SHP77 (cell line): ENCODE measurements at places on chromosomes 2 and 18.
A peak's percentile ranks its signal among the peaks of the same experiment; 100 is the strongest.

DNA sequence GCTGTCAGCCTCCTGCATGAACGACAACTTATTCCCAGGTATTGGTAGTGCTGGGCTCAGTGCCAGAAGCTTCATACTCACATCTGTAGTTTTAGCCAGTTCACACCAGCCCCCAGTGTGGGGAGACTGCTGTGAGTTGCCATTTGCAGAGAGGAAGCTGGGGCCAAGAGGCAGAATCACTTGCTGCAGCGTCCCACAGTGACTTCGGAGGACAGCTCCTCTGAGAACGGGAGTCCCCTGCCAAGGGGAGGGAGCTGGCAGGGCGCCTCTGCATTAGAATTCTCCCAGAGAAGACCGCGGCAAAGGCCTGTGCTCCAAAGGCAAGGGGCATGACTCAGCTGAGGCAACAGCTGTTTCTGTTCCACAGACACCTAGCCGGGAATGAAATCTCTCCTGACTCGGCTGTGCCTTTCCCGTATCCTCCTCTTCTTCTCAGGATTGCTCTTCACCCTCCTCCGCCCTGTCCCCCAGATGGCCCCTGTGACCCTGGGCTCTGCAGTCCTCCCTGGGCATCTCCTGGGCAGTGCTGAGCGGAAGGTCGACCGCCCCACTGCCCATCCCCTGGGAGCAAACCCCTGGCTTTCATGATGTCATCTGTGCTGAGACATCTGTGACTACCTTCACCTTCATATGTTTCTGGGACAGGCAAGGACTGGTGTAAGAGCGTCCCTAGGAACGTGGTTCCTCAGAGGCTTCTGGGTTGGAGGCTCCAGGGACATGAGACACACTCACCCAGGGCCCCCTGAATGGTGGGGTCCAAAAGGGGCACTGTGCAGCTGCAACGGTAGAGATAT is 18.0 kb downstream of the MAL start:
- DNase-seq = peak; percentile 73

DNA sequence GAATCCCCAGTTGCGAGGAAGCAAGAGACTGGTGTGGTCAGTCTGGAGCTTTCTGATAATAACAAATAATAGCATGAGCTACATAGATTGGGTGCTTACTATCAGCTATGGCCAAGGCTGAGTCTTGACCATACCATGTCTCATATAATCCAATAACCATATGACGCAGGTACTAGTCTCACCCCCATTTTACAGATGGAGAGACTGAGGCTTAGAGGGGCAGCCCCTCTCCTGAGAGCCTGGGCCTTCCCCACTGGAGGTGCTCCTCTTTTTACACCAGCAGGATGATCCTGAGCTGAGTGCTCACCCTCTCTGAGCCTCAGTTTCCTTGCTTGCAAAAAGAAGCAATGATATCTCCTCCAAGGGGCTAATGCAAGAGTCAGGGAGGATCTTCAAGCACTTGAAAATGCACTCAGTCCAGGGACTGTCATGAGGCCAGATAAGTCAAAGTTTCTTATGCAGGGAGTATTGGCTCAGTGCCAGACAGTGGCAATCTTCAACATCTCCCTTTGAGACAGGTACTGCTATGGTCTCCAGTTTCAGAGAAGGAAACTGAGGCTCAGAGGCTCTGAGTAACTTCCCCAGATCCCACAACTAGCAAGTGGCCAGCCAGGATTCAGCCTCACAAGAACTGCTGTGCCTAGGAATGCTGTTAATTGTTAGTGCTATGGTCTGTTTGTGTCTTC is 149.7 kb downstream of the TFCP2L1 start:
- no peak for DNase-seq

GRCh38 chr18:30613467-30613801 is 429.1 kb downstream of the DSC3 start:
- DNase-seq = no peak

- DNase-seq = peak; percentile 37
Measured at GRCh38 chr2:101116841-101117552, 34.2 kb downstream of the TBC1D8 start.

- DNase-seq = no peak
Measured at GRCh38 chr2:45964223-45964841, 312.9 kb downstream of the PRKCE start.

GRCh38 chr2:24329700-24330099 is 30.6 kb downstream of the ITSN2 start:
- no peak for DNase-seq

DNA sequence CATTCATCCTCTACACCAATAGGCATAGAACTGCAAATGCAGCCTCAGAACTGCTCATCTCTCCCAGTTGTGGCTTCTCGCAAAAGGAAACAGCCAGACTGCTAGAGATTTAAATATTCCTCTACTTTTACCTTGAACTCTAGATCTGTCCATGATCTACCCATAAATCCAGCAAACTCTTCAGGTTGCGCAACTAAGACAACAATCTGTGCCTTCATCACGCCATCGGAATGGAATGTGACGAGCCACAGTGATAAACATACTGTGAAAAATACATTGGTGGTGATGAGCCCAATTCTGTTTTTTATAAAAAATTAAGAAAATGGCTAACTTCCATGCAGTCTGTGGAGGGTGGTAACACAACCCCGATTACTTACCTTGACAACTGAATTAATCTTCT is 626.7 kb downstream of the LRRTM4 start:
- no peak for DNase-seq

DNA sequence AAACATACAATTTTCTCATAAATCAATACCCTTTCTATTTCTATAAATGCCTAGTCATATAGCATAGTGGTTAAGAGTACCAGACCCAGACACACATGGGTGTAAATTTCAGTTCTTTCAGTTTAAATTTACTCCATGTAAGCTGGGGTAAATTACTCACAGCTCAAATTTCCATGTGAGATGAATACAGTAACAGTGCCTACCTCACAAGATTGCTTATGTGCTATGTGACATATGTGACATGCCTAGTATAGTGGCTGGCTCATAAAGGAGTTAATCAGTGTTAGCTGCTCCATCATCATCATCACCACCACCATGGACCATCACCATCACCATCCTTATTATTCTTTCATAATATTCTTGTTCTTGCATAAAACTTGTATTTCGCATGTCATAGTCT is 61.6 kb upstream of the CD302 start:
- no peak for DNase-seq

- no peak for DNase-seq
Measured at GRCh38 chr2:79721966-79722365, 209.1 kb downstream of the CTNNA2 start.

- no peak for DNase-seq
Measured at GRCh38 chr2:71876542-71877451, 270.9 kb downstream of the CYP26B1 start.

DNA sequence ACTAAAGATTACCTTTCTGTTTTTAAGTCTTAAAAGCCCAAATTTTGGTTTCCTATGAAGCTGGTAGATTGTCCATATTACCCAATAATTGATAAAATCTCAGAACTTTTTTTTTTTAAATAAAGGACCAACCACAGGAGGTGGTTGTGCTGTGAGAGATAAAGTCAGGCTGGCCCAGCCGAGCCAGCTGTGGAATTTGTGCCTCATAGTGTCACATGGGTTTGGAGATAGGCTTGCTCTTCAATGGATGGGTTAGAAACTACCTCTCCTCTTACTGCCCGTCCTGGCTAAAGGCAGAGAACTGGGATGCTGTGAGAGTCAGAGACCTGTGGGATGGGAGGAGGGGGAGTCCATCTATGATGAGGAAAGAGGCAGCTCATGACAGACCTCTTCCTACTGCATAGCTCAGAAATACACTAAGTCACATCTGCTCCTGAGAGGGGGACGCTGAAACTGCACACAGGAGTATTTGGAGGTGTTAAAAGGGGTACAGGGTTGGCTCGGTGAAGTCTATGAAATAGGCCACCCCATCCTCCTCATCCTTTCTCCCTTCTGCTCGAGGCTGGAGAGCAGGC is 99.7 kb upstream of the MGAT4A start:
- DNase-seq = no peak

- no peak for DNase-seq
Measured at GRCh38 chr2:61411109-61411508, 59.8 kb downstream of the USP34 start.

DNA sequence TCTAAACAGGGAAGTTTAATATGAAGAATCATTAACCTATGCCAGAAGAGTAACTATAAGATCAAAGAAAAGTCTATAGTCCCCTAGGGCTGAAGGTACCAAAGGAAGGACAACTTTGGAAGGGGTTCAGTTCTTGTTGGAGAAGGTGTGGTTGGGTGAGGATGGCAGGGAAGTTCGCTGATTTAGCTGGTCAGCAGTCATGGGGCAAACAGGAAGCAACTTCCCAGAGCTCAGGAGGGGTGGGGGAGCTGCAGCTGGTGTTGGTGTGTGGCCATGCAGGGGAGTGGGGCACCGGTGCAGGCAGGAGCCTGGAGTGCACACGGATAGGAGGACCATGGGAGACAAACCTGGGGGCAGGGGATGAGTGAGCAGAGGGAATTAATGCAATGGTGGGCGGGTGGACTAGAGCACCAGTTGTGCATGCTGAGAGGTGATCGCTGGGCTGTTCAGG is 34.0 kb downstream of the FHOD3 start:
- DNase-seq = no peak

GRCh38 chr18:73283032-73283431 is 415.2 kb upstream of the NETO1 start:
- DNase-seq = peak; percentile 38

- no peak for DNase-seq
Measured at GRCh38 chr2:70790136-70790828, at the start of gene FIGLA. TSS of gene FIGLA (minus strand) at chr2:70790643. CDS start at chr2:70790638, 5 bp downstream.

DNA sequence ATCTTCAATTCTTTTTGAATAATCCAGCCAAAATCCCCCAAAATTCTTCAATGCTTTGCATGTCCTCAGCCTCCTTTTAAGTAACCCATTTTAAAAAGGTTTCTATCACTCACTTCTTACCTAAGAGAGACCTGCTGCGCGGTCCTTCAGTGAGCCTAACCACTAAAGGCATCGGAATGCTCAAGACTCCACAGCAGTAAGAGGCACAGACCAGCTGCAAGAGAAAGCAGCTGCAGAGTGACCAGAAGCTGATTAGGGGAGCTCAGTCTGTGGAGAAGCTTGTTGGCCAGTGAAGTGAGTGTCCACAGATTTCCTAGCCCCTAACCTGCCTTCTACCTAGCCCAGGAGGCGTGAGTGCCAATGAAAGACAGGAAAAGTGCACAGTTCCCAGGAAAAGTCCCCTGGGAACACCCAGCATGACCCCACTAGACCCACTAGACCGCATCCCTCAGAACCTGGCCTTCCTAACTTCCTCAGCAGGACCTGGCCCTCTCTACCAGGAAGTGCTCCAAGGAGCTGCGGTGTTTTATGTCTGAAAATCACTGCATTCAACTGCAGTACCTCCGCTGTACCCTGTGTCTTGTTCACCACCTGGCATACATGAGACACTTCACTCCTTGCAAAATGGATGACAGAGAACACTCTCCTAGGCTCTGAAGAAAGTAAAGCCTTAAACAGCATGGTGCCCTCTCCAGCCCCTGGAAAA is 10.1 kb downstream of the MBOAT2 start:
- no peak for DNase-seq

- DNase-seq = no peak
Measured at GRCh38 chr2:159225025-159226016, 61.2 kb downstream of the WDSUB1 start.

DNA sequence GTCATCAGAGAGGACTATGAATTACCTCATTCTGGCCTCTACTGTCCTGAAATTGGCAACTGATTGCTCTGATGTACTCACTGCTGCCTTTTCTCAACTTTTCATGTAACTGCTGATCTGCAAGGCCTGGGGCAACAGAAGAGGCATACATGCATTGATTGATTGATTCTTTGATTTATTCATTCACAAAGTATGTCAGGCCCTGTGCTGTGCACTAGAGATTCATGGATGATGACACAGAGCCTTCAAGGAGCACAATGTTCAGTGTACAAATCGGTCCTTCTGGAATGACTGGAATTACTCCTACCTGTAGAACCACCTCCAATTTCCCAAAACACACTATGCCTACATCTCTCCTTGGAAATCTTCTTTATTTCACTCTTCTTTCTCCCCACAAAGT is 111.3 kb downstream of the LRATD1 start:
- DNase-seq = no peak

DNA sequence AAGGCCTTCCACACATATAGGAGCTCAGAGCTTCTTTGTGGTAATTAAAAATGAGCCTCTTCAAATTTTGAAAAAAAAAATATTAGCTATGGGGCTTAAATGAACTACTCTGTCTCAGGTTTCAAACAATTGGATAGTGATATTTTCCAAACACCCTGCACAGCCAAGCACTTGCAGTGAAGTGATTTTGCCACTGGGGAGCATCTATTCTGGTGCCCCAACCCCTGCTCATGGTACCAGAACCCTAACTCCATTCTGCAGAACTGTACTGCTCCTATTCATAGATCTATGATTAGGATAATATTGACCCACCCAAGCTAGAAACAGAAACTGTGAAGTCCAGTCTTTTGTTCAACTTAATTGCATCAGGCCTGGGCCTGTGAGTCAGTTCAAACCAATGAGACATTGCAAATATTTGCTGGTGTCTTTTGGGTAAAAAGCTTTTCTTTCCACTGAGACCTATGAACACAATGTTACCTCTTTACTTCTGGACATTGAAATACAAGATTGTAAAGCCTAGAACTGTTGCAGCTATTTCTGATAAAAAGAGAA is 324.0 kb downstream of the GALNT13 start:
- no peak for DNase-seq

GRCh38 chr2:207812058-207812725 is 42.5 kb upstream of the FZD5 start:
- DNase-seq = no peak

DNA sequence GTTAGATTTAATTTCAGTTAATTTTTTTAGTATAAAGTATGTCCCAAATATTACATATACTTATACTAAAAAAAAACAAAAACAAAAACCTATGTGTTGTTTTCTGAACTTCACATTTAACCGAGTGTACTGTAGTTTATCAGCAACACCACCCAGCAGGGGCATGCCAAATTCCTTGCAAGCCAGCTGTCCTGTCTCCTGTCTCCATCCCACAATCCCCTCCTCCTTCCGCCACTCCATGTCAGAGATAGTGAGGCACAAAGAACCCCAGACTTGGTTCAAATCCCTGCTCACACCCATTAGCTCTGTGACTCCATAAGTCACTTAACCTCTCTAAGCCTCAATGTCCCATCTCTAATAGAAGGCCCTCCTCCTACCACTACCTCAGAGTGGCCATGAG is 9.4 kb downstream of the CHST10 start:
- DNase-seq = no peak

DNA sequence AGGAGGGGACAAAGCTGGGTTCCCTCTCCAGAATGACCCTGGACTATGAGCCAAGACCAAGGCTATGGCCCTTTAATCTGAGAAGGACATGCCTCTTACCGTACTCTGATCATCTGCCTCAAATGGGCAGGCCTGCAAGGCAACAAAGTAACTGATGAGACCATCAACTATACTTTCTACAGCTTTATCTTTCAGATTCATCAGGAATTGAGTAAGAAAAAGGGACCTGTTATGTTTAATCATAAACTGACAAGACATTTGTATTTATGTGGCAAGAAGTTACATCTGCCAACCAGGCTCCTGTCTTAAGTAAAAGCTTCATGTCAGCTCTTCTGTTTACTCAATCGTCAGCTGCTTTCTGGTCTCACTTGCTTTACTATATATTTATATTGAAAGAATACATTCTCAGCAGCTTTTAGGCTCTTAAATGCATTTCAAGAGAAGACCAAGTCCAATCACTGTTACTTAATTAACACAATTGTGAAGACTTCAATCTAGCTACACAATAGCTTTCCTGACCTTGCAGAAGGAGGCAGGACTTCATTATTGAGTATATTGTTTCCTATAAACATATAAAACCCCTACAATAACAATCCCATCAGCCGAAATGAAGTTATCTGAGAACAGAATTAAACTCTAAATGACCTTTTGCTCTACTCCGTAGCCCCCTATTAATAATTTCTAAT is 163.8 kb downstream of the ETAA1 start:
- no peak for DNase-seq
